ENCODE measurements at places on chromosomes 2 and 18.

GRCh38 chr2:225573603-225574002 lies 174.1 kb downstream of the NYAP2 start:
- no peak for DNase-seq

- no peak for DNase-seq
Observed at GRCh38 chr2:36354811-36355150, 797 bp upstream of the CRIM1 start.

- no peak for DNase-seq
Observed at GRCh38 chr2:174704642-174705041, 59.6 kb downstream of the CHRNA1 start.

DNA sequence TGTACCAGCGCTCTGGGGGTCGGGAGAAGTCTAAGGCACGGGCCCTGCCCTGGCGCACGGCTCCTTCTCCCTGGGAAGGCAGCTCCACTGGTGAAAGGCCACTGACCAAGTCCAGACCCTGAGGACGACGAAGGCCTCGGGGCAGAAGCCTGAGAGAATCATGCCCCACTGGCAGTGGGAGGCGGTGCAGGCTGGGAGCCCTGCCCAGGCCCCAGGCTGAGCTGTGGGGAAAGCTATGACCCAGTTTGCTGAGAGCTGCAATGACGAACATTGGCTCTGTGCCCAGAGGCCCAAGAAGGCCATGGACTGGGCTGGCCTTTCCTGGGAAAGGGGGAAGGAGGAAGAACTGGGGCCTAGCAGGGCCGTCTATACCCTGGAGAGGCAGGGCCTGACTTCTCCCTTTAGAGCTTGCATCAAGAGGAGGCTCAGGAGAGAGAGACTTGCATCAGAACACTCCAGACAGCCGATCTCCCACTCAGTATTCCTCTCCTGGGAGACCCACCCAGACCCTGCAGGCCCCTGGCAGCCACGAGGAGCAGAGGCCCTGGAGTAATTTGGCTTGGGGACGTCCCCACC lies 32.9 kb downstream of the HS1BP3 start:
- DNase-seq, result no peak

DNA sequence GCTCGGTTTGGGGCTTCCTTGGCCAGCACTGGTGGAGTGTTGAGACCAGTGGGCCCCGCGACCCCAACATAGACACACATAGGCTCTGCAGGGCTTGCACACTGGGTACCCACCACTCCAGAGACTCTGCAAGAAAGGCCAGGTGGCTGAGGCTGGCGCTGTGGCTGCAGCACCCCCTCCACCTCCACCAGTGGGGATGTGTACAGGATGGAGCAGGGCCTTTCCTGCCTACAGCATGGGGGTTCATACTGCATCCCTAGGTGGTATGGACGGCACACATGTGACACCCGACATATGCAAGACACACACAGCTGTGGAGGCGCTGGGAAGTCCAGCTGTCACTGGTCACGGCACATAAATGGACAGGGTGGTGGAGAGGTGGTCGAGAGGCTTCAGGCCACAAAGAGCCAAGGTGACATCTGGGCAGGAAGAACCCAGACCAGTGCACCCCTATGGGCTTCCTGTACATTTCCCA lies 1.3 kb downstream of the RNPEPL1 start:
- no peak for DNase-seq

DNA sequence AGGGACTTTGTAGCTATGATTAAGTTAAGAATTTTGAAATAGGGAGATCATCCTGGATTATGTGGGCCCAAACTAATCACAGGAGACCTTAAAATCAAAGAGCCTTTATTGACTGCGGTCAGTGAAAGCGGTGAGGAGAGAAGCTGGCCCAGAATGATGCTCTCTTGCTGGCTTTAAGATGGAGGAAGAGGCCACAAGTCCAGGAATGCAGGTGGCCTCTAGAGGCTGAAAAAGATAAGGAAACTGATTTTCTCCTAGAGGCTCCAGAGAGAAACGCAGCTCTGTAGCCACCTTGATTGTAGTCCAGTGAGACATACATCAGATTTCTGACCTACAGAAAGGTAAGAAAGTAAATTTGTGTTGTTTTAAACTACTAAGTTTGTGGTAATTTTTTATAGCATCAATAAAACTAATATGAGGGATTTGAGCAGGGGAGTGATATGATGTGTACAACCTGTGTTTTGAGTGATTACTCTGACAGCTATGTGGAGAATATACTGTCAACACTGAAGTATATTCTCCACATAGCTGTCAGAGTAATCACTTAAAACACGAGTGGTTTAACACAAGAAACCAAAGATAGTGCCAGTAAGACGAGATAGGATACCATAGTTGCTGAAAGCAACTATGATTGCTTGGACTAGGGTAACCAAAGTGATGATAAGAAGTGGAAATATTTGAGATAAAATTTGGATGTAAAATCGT lies 364.4 kb upstream of the CHST9 start:
- no peak for DNase-seq

DNA sequence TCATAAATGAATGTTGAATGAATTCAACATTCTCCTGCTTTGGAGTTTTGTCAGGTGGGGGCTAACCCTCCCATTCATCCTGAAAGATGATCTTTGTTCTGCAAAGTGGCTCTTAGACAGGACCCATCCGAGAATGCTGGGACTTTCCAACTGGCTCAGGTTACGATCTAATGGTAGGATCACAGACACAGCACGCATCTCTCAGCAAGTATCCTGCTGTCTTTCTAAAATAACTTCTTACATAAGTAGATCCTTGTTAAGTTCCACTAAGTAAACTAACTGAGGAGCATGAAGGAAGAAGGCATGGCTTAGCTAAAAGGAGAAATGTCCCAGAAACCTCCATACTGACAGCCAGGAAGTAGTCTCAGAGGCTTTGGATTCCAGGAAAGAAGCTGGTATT lies 23.7 kb downstream of the CYP27A1 start:
- no peak for DNase-seq

- DNase-seq, result no peak
Observed at GRCh38 chr2:5846881-5847280, 154.7 kb downstream of the SOX11 start.

DNA sequence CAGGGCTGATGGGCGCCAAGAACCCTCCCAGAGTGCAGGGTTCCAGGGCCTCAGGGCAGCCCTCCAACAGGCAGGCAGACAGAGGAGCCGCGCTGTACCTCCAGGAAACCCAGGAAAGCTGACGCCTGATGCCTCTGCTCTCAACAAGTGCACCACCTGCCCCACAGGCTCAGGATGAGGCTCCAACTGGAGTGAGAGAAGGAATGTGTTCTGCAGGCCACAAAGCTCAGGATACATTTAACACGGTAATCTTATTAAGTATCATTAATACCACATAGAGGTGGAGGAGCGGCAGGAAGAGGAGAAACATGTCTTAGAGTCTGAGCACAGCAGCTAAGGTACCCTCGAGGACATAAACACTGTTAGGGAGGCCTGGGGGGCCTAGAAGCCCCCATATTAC lies 155.9 kb upstream of the CAPN13 start:
- no peak for DNase-seq

- no peak for DNase-seq
Observed at GRCh38 chr2:112244854-112245253, 10.0 kb downstream of the ZC3H8 start.

GRCh38 chr18:6591491-6591890 lies 138.0 kb upstream of the ARHGAP28 start:
- no peak for DNase-seq

DNA sequence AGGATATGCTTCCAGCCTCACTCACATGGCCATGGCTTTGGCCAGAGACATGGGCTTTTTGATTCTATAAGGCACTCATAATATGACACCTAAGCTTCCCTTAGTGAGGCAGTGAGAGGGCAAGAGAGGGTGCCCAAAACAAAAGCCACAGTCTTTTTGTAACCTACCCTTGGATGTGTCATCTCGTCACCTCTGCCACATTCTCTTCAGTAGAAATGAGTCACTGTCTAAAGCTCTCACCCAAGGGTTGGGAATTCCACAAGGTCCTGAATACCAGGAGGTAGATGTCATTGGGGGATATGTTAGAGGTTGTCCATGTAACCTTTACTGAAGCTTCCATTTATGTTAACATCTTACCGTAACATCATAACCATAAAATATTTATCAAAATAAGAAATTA lies 108.4 kb downstream of the ALMS1 start:
- no peak for DNase-seq

DNA sequence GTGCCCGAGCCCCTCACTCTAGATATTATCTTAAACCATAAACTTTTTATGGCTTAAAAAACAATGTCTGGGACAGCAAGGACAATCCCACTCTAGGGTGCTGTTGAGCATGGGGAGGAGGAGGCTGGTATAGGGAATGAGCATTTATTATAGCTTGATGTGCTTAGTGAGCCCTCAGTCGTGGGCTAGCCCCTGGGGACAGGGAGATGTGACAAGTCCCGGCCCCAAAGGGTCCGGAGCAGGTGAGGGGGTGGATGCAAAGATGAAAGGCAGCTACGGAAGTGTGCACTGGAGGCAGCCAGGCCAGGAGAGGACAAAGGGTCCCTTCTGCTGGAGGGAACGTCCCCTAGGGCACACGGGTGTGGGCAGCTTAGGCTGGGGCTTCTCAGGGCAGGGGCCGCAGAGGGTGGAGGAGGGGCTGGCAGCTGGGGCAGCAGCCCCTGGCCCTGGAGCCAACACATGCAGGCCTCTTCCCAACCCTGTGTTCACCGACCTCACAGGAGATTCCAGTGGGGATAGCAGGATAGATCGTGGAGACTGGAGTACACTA lies 106.3 kb upstream of the GPC1 start:
- no peak for DNase-seq

GRCh38 chr18:59705145-59705544 lies 7.9 kb upstream of the CCBE1 start:
- DNase-seq, result no peak

DNA sequence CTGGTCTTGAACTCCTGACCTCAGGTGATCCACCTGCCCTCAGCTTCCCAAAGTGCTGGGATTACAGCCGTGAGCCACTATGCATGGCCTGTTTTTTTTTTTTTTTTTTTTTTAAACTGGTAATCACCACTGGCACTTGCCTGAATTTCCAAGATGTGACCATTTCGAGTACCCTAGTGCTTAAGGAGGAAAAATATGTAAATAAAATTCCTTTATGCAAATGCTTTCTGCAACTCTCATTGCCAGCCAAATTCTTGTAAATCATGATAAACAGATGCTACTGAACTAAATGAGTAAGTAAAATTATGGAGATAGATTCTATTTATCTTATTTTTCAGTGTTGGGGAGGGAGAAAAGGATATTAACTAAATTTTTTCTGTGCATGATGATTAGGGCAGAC lies 18.6 kb downstream of the CDCA7 start:
- DNase-seq, result no peak

GRCh38 chr2:38709567-38710194 lies 41.5 kb downstream of the SRSF7 start:
- DNase-seq, result no peak

DNA sequence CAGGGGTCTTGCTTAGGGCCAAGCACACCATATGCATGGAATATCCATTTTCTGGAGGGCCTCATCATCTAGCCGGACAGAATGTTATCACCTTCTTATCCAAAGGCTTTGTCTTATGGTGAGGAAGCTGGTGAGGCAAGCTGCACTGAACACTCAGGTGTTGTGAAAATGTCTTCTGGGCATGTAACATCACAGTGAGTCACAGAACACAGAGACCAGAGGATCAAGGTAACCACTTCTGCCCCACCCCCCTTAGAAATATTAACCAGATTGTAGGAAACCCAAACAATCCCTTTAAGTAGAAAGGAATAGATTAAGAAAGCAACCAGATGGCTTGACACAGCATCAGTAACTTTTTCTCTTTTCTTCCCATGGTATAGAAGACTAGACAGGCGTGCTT lies 51.1 kb downstream of the MYO5B start:
- DNase-seq, result no peak

GRCh38 chr2:73037947-73038585 lies 33.4 kb downstream of the SFXN5 start:
- DNase-seq, result no peak

DNA sequence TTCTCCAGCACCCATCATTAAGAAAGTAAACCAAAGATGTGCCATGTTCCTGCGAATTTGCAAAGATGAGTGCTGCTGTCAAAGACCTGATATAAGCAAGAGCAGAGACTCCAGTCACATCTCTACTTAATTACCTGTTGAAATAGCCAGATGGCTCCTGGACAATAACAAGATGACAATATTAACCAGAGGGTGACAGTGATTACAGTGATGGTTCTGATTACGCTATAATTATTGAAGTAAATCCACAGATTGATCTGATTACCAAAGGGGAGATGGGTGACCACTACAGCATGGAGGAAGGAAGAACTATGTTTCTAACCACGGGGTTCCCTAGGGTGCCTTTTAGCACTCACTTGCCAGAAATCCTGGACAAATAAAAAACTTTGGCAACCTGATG lies 36.5 kb upstream of the AFF3 start:
- no peak for DNase-seq

GRCh38 chr2:166841679-166842078 lies 46.6 kb upstream of the XIRP2 start:
- no peak for DNase-seq

- DNase-seq, result no peak
Observed at GRCh38 chr2:47062681-47063537, 92.2 kb downstream of the STPG4 start.

GRCh38 chr2:218879776-218880101 lies 913 bp upstream of the WNT10A start:
- no peak for DNase-seq

DNA sequence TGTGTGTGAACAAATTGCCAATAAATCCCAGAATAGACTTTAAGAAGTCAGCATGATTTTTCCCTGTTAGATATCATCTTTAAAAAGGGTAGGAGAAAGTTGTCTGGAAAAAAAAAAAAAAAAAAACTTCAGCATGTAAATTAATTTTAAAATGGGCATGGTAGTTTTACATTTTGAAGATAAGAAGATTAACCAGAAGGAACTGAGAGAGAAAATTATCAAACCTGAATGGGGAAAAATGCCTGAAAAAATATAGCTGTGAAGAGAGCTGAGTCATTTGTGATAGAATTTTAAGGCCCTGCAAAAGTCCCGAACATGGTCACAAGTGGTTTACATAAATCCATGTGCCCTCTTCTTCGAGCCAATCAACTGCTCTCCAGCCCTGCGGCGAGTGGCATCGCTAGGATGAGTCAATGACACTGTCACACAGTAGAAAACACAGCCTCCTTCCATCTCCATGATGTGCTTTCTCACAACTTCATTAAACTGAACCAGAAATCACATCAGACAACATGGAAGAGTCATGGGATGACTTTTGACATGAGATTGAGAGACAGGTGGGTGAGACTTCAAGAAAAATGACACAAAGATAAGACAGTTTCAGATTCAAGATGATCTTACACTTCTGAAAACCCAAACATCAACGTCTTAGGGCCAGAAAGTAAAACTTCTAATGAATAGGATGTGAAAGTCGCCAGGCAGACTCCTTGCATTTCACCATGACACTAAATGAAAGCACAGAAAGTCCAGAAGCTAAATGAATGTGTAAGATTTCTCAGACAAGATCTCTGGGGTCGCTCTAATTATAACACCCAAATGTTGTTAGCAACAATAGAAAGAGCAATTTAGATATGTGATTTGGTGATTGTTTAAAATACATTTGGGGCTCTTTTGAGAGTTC lies 273.0 kb upstream of the ID2 start:
- DNase-seq, result peak; percentile 44

- DNase-seq, result no peak
Observed at GRCh38 chr2:84846741-84847142, 34.1 kb downstream of the TRABD2A start.
